Colonic mucosa (tissue), 4 donors: ENCODE measurements at places on chromosomes 7 and 10. TPM values are rescaled to one million over a fixed set of nuclear protein-coding genes. Genes with fewer than 3 reads are reported as not detected.

The POT1 gene
- total RNA-seq: 12.0 TPM

The MDH2 gene
- total RNA-seq: 337 TPM

The ATG9B gene
- 1.2 TPM for total RNA-seq

The SPOCK2 gene
- 4.7 TPM for total RNA-seq

- DNase-seq: no peak
Measured at GRCh38 chr7:70726951-70727378, 405.0 kb upstream of the GALNT17 start.

GRCh38 chr10:129921801-129922597 is 42.1 kb downstream of the EBF3 start:
- DNase-seq: no peak

DNA sequence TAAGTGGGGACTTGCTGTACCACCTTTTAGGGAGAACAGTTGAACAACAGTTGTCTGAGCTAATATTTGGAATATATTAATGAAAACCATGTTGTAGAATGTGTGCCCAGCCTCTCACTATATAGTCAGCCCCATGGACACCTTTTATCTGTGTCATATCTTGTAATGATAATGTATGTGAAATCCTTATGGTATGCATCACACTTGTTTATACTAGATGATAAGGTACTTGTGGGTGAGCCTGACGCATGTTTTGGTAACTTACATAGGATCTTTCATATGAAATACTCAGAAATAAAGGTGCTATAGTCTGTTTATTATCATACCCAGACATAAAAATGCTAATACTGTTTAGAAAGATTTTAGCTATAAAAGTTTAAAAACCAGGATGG is 32.8 kb downstream of the CAMK1D start:
- no peak for DNase-seq

DNA sequence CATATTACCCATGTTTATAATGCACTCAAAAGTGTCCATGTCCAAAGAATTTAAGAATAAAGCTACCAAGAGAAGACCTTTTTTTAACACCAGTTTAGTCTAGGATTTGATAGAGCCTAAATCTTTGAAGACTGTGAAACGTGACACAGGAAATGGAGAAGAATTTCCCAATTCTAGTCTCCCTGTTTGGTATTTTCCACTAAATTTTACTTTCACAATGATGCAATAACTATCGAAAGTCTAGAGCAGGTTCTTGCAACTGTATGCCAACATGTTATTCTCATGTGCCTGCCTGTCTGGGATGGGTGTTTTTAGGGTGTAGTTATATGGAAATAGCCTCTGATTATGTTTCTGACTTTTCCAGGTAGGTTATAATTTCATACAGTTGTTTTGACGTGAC is 6.9 kb upstream of the MXI1 start:
- DNase-seq: no peak

DNA sequence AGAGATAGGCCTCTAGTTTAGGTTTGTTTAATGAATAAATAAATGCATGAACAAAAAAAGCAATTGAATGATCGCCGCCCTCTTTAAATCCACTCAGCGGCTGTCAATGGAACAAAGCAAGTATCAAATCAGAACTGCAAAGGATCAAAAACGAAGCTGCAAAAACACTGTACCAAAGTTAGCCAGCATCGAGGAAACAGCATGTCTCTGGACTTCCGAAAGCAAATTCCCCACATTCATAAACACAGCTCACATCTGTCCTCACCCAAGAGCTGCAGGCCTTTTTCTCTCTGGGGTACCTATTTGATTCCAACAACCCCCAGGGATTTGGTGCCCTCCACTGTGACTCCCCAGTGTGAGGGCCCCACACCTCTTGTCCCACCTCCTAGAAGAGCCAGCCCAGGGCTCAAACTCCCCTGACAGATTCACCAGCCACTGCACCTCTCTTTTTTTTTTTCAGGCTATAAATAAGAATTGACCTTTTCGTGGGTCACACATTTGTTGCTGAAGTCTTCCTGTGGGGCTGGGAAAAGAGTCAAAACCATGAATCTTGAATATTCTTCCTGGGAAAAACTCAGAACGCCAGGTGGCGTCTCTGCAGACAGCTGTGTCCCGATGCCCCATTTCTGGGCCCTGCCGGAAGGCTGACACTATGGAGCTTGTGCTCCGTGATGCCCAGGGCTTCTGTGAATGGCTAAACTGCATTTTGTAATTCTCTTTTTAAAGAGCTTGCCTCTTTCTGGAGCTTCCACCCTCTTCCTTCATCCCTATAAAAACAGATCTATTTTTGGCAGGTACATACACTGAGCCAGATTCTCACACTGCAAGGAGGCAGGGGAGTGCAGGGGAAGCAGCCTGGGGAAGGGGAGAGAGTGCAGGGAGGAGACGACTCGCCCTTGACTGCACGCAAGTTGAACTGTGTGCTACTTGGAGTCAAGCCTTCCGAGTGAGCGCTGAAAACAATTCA is 51.7 kb downstream of the HSPA12A start:
- no peak for DNase-seq
